ENCODE measurements at places on chromosomes 3 and 15. TPM values are rescaled to one million over a fixed set of nuclear protein-coding genes. Genes with fewer than 3 reads are reported as not detected.

HYKK gene
- 3.3 TPM for total RNA-seq

TNFSF10 gene
- total RNA-seq = 48.1 TPM

LINGO1 gene
- 19.6 TPM for total RNA-seq

TMEM207 gene
- not detected for total RNA-seq

BCL2A1 gene
- not detected for total RNA-seq

EPHA6 gene
- 9.9 TPM for total RNA-seq

NPAP1 gene
- total RNA-seq = 0.12 TPM
